ENCODE measurements at places on chromosomes 16 and 17.

DNA sequence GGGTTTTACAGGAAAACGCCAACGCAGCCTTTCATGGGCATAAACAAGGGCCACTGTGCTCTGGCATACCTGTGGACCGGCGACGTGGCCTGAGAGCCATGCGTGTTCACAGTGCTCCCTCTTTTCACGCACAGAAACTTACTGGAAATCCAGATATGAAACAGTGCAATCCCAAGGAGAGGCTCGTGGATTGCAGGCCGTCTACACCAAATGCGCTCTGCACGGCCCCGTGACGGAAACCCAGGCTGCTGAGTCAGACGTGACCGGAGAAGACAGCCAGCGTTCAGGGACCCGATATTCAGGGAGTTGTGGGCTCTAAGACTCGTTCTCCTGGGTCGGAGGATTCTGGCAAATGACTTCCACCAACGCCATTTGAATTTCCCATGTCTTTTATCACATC lies 129.2 kb downstream of the FOXL1 start:
- no peak for DNase-seq
- H3K36me3 ChIP-seq = no peaks in the 10 kb centered on the region
- H3K27ac ChIP-seq = no peak overlapping the region
- H3K27me3 ChIP-seq = no peaks in the 10 kb centered on the region
- no peak overlapping the region for H3K4me3 ChIP-seq

- H3K4me3 ChIP-seq = no peak overlapping the region
- H3K27ac ChIP-seq = no peak overlapping the region
- H3K36me3 ChIP-seq = no peaks in the 10 kb centered on the region
These were observed 606.8 kb upstream of the CDH11 start for GRCh38 chr16:65728652-65729051.

DNA sequence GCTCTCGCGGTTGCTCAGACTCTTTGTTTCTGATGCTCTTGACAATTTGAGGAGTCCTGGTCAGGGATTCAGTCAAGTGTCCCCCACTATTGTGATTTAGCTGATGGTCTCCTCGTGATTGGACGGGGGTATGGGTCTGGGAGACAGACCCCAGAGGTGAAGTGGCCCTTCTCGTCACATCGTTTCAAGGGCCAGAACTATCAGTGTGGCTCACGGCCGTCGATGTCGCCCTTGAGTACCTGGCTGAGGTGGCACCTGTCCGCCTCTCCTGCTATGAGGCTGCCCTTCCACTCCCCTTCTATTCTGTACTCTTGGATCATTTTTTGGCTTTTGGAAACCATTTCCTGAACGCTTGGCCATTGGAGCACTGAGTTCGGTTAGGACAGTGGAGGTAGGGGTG lies 7.4 kb upstream of the MEAK7 start:
- H3K36me3 ChIP-seq = no peaks in the 10 kb centered on the region
- no peak for DNase-seq
- peaks cover 8% of the 10 kb centered on the region for H3K4me1 ChIP-seq
- H3K27me3 ChIP-seq = no peaks in the 10 kb centered on the region

- H3K4me3 ChIP-seq = no peak overlapping the region
- no peak overlapping the region for H3K27ac ChIP-seq
- H3K27me3 ChIP-seq = no peaks in the 10 kb centered on the region
These were observed 1316.2 kb downstream of the CDH8 start for GRCh38 chr16:60720060-60720459.

GRCh38 chr16:89860747-89861304 lies 12.6 kb upstream of the TCF25 start:
- DNase-seq = no peak
- no peaks in the 10 kb centered on the region for H3K27me3 ChIP-seq
- H3K27ac ChIP-seq = no peak overlapping the region
- no peak overlapping the region for H3K4me3 ChIP-seq
- no peaks in the 10 kb centered on the region for H3K4me1 ChIP-seq

GRCh38 chr17:9661027-9661426 lies 15.7 kb downstream of the USP43 start:
- H3K4me3 ChIP-seq = no peak overlapping the region
- no peaks in the 10 kb centered on the region for H3K36me3 ChIP-seq
- no peak for DNase-seq
- no peak overlapping the region for H3K27ac ChIP-seq
- H3K27me3 ChIP-seq = no peaks in the 10 kb centered on the region
- H3K4me1 ChIP-seq = no peaks in the 10 kb centered on the region

GRCh38 chr16:68866933-68867332 lies 23.6 kb downstream of the TANGO6 start:
- no peaks in the 10 kb centered on the region for H3K4me1 ChIP-seq
- no peak for DNase-seq
- H3K27ac ChIP-seq = no peak overlapping the region

DNA sequence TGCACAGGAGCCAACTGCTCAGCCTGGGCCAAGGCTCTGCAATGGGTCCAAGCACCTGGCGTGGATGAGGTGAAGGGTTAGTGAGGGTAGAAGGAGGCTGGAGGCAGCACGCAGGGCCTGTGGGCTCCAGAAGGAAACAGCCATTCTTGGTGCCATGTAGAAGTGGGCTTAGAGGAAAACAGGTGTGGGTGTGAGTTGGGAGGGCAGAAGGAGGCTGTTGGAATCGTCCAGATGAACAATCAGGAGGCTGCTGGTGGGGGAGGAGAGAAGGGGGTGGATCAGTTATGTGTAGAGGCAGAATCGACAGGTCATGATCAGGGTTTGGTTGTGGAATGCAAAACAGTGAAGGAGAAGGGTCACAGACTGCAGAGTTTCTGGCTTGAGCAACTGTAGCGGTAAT lies 51.7 kb upstream of the ALDH3A2 start:
- no peaks in the 10 kb centered on the region for H3K4me1 ChIP-seq
- H3K27ac ChIP-seq = no peak overlapping the region
- H3K27me3 ChIP-seq = no peaks in the 10 kb centered on the region
- no peak for DNase-seq
- H3K4me3 ChIP-seq = no peak overlapping the region
- no peaks in the 10 kb centered on the region for H3K36me3 ChIP-seq

DNA sequence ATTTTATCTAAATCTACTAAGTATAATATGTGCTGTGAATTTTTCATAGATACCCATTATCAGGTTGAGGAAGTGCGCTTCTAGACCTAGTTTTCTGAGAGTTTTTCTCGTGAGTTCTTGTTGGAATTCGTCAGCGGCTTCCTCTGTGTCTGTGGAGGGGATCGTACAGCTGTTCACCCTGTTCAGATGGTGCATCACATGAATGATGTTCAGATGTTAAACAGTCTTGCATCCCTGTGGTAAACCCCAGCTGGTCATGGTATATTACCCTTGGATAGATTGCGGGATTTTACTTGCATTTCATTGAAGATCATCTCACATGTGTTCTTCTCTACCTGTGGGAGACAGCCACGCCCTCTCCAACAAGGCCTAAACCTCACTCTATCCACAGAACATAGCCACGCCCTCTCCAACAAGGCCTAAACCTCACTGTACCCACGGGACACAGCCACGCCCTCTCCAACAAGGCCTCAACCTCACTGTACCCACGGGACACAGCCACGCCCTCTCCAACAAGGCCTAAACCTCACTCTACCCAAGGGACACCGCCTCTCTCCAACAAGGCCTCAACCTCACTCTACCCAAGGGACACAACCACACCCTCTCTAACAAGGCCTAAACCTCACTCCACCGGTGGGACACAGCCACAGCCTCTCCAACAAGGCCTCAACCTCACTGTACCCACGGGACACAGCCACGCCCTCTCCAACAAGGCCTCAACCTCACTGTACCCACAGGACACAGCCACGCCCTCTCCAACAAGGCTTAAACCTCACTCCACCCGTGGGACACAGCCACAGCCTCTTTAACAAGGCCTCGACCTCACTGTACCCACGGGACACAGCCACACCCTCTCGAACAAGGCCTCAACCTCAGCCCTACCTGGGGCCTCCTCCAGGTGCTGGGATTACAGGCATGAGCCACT lies 180.2 kb upstream of the CHMP6 start:
- no peaks in the 10 kb centered on the region for H3K4me1 ChIP-seq
- no peaks in the 10 kb centered on the region for H3K36me3 ChIP-seq
- no peaks in the 10 kb centered on the region for H3K27me3 ChIP-seq
- H3K27ac ChIP-seq = no peak overlapping the region
- no peak for DNase-seq
- no peak overlapping the region for H3K4me3 ChIP-seq

- H3K27me3 ChIP-seq = no peaks in the 10 kb centered on the region
- no peak for DNase-seq
- H3K27ac ChIP-seq = no peak overlapping the region
- H3K4me3 ChIP-seq = no peak overlapping the region
- H3K4me1 ChIP-seq = no peaks in the 10 kb centered on the region
These were observed 112.0 kb upstream of the CDC42EP4 start for GRCh38 chr17:73423806-73424205.

GRCh38 chr17:20184977-20185619 lies 175.9 kb downstream of the SPECC1 start:
- no peak overlapping the region for H3K4me3 ChIP-seq
- no peaks in the 10 kb centered on the region for H3K27me3 ChIP-seq
- peaks cover 39% of the 10 kb centered on the region for H3K4me1 ChIP-seq
- H3K36me3 ChIP-seq = no peaks in the 10 kb centered on the region

DNA sequence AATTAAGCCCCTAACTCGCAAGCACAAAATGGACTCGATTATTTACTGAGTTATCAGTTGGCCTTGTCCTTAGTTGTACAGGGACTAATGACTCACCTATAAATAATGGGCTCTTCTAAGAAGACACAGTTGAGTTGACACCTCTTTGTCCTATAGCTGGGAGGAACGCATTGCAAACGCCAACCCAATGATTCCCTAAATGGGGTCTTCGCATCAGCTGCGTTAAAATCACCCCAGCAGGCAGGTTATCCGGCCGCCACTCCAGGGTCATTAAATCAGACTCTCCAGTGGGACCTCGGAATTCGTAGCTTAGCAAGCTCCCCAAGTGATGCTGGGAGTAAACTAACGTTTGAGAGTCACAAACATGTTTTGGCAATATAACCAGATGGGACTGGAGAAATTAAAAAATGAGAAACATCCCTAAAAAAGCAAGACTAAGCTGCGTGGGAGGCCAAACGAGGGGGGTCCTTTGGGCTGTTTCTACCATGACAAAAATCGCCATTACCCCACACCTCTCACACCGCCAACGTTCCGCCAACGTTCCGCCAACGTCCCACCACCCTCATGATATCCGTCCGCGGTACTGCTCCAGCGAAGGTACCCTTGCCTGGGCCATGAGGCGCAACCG lies 932 bp upstream of the NFE2L1 start:
- peaks cover 32% of the 10 kb centered on the region for H3K4me1 ChIP-seq
- H3K4me3 ChIP-seq = peak overlapping the region; percentile 88
- H3K27ac ChIP-seq = peak overlapping the region; percentile 93
- DNase-seq = no peak
- H3K27me3 ChIP-seq = no peaks in the 10 kb centered on the region

DNA sequence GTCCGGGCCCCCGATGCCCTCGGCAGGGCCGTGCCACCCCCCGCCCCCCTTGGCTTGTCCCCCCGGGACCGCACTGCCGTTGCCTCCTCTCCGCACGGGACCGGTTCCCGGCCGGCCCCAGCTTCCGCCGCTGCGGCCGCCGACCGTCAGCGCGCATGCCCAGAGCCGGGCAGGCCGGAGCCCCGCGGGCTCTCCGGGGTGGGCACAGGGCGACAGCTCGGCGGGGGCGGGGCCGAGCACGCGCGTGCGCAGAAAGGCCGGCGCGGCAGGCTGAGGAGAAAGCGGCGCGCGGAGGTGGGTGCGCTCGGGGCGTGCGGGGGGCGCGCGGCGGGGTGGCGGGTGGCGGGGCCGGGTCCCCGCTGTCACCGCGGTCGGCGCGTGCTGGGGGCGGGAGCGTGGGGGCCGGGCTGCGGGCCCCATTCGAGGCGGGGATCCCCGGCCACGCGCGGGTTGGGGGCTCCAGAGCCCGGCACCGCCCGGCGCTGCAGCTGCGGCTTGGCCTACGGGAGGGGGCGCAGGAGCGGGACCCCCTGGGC lies at the start of gene TBC1D24:
Gene TBC1D24 (plus strand): TSS at position 251 of the 536 bp plus-strand sequence. CDS start 21,022 bp downstream, outside the sequence.
- no peaks in the 10 kb centered on the region for H3K36me3 ChIP-seq
- H3K4me1 ChIP-seq = peaks cover 19% of the 10 kb centered on the region
- no peak for DNase-seq
- peak within 1 kb of the TSS; percentile 90 for H3K4me3 ChIP-seq

- peaks cover 5% of the 10 kb centered on the region for H3K36me3 ChIP-seq
- peak overlapping the region; percentile 79 for H3K27ac ChIP-seq
- no peaks in the 10 kb centered on the region for H3K27me3 ChIP-seq
- no peak for DNase-seq
- H3K4me3 ChIP-seq = no peak overlapping the region
These were observed 16.6 kb downstream of the PLD6 start for GRCh38 chr17:17189559-17189958.

DNA sequence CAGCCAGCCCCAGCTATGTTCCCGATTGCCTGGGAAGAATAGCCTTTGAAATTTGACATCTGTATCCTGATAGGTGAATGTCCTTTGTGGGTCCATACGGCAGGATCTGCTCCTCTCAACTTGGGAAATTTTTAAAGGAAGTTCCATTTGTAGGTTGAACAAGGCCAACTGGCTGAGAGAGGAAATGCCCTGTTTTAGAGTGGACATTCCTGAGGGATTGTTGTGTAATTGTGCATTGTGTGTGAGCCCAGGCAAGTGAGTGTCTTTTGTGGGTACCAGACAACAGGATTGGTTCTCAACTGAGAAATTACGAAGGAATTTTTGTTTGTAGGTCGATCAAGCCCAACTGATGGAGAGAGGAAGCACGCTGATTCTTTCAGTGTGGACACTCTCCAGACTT lies 2.6 kb upstream of the CPHXL2 start:
- H3K36me3 ChIP-seq = no peaks in the 10 kb centered on the region
- no peak overlapping the region for H3K4me3 ChIP-seq
- H3K27ac ChIP-seq = no peak overlapping the region
- H3K4me1 ChIP-seq = no peaks in the 10 kb centered on the region
- no peak for DNase-seq

- no peaks in the 10 kb centered on the region for H3K36me3 ChIP-seq
- H3K27me3 ChIP-seq = no peaks in the 10 kb centered on the region
- no peak overlapping the region for H3K27ac ChIP-seq
- no peaks in the 10 kb centered on the region for H3K4me1 ChIP-seq
- no peak for DNase-seq
These were observed 624.5 kb downstream of the TOX3 start for GRCh38 chr16:51922476-51922875.

- no peak for DNase-seq
- H3K27me3 ChIP-seq = no peaks in the 10 kb centered on the region
- no peaks in the 10 kb centered on the region for H3K4me1 ChIP-seq
- H3K4me3 ChIP-seq = no peak overlapping the region
- no peaks in the 10 kb centered on the region for H3K36me3 ChIP-seq
These were observed 106.2 kb downstream of the SNX11 start for GRCh38 chr17:48213797-48214196.
